ENCODE measurements at places on chromosomes 3 and 15.

- no peak for DNase-seq
Measured at GRCh38 chr15:68224546-68225250, 4.8 kb downstream of the CLN6 start.

DNA sequence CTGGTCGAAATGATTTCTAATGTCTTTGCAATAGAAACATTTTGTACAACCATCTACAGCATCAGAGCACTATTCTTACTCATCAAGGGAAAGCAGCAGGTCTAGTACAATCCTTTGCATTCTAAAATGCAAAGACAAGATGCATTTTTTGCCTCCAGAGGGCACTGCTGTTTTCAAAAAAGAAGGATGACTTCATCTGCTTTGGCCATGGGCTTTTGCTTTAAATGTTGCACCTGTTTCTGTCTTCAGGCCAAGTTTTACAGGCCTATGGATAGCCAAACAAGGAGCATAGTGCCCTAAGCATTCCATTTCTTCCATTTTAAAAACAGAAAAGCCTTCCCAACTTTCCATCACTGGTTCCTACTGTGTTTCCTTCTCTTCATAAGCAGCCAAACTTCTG is 3.4 kb downstream of the PARP9 start:
- peak; percentile 69 for DNase-seq

GRCh38 chr3:52118156-52118875 is 35.9 kb downstream of the POC1A start:
- DNase-seq: no peak

DNA sequence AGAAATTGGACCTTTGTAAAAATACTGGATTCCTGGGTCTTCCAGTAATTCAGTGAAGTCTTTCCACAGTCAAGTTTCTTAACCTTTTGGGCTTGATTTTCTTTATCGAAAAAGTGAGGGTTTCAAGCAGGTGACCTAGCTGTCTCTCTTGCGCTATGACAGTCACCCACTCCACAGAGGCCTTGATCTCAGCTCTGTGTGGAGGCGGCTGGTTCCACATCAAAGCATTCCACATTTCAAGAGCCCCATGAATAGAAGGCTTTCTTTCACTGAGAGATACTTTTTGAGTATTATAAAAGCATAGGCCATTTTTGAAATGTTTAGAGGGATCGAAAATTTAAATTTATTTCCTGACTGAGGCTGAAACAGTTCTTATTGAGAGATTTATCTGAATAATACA is 43.9 kb downstream of the GABRA5 start:
- no peak for DNase-seq

- DNase-seq: no peak
Measured at GRCh38 chr15:33810806-33811205, 157.5 kb upstream of the CHRM5 start.

GRCh38 chr15:41811432-41812195 is 16.3 kb upstream of the JMJD7 start:
- peak; percentile 85 for DNase-seq

DNA sequence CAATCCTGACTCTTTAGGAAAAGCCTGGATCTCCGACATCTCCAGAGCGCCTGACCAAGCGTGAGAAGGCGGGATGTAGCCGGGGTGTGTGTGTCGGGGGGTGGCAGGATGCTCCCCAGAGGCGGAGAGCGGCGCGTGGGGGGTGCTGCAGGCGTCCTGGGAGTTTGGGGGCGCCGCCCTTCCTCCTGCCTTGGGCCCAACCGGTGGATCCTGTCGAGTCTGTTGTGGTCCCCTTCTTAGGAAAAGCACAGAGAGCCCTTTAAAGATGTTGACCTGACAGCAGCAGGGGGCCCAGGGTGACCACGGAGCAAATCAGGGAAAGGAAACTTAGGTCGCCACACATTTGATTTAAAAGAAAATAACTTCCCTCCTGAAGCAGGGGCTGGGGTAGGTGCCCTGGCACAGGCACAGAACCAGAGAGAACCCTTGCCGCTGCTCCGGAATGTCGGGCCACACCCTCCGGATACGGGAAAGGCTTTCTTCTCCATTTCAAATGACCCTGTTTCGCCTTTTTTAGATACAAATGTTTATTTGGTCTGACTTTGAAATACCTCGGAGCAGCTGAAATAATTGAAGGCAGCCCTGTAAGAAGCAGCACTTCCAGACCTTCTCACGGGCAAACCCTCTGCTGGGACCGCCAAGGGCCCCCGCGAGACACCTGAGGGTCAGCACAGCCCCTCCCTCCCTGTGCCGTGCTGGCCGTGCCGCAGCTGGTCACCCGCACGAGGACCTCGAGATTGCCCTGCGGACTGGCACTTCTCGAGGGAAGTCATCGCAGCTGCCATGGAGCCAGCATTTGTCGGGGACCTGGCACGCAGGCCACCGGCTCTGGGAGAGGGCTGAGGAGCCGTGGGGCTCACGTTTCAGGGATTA is 102.9 kb upstream of the KLF13 start:
- no peak for DNase-seq

- DNase-seq: no peak
Measured at GRCh38 chr3:6921066-6921465, 60.2 kb downstream of the GRM7 start.

GRCh38 chr3:46183330-46183729 is 24.8 kb downstream of the CCR1 start:
- DNase-seq: peak; percentile 27

DNA sequence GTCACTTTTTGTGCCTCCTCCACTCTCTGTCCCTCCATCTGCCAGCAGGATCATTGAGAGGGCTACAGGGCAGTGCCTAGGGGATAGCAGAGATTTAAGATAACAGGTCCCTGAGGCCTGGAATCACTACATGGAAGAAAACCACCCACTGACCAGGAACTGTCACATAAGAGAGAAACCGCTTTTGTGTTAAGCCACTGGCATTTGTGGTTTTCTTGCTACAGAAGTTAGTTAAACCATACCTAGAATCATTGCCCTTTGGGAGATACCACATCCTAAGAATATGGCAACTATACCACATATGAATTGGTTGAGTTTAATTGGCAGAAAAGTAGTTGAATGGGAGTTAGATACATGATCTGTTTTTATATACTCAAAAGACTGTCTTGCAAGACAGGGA is 112.8 kb upstream of the LPP start:
- no peak for DNase-seq

- DNase-seq: no peak
Measured at GRCh38 chr15:62618432-62618831, 424.1 kb upstream of the TPM1 start.

All from germinal center (tissue), 1 donor.